ENCODE measurements at places on chromosomes 12 and 14.

DNA sequence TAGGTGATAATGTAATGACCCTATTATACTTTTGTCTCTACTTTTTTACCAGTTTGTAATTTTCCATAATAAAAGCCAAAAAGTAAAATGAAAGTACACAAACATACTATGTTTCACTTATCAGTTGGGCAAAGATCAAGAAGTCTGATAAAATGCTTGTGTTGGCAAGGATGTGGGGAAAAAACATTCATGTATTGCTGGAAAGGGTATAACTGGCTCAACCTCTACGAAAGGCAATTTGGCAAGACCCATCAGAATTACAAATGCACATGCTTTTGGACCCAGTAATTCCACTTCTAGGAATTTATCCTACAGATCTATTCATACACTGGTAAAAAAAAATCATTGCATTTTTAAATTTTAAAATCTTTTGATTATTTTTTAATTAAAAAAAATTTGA, 68.0 kb downstream of the SPTB start:
- no peak for DNase-seq

- no peak for DNase-seq
These were observed 19.1 kb downstream of the POU6F1 start for GRCh38 chr12:51198568-51199365.

- DNase-seq = no peak
These were observed 176.9 kb upstream of the FRMD6 start for GRCh38 chr14:51474854-51475253.

- no peak for DNase-seq
These were observed 6.4 kb downstream of the CINP start for GRCh38 chr14:102356280-102356679.

DNA sequence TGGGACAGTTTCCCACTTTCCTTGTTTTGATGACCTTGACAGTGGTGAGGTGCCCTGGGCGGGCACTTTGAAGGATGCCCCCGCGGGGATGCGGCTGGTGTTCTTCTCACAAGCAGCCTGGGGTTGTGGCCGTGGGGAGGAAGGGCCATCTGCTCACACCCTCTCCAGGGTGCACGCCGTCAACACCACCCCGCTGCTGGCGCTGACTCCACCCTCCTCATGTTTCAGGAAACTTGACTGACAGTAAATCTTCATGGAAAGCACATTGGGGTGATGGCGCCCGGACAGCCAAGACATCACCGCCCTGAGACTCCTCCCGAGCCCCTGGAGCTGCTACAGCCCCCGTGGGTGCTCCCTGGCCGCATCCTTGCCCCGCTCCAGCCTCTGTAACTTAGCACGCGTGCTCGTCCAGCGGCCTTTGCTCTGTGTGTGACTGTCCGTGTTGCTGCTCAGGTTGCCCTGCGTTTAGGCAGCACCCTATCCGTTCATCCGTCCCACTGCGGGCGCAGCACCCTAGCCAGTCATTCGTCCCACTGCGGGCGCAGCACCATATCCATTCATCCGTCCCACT, 150.2 kb upstream of the C14orf180 start:
- no peak for DNase-seq

DNA sequence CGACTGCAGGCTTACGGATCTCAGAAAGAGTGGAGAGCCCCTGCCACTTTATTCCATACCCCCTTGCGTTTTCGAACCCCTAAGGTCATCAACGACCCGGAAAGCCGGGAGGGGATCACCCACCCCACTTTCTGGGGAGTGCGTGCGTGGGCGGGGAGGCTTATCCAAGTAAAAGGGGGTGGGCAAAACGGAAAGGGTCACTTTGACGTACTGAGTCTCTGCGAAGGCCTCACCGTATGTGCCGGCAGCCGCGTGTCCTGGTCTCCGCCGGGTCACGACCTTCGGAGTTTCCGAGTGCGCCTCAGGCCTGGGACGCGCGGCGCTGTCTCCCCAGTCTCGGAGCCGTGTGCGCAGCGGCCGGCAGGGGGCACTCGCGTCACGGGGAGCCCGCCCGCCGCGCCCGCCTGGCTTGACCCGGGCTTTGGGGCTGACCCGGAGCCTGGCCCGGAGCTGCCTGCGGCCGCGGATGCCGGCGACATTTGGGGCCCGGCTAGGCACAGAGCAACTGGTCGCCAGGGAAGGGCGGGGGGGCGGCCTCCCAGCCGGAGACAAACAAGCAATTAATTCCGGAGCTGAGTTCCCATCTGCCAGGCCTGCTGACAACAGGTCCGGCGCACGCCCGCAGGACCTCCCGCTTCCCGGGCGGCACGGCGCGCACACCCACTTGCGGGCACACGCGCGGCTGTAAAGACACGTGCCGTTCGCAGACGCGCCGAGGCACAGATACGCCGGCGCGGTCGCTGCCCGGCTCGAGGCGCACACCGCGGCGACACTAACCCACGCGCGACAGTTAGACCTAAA, 890 bp upstream of the KIF26A start:
- DNase-seq = no peak

GRCh38 chr14:54747616-54748015, 155.0 kb downstream of the GCH1 start:
- DNase-seq = no peak

- DNase-seq = no peak
These were observed 107.4 kb upstream of the NAV3 start for GRCh38 chr12:77723308-77723707.

GRCh38 chr12:122867691-122868461, 28.0 kb downstream of the VPS37B start:
- no peak for DNase-seq

GRCh38 chr14:80927083-80927989, 14.2 kb downstream of the CEP128 start:
- no peak for DNase-seq

DNA sequence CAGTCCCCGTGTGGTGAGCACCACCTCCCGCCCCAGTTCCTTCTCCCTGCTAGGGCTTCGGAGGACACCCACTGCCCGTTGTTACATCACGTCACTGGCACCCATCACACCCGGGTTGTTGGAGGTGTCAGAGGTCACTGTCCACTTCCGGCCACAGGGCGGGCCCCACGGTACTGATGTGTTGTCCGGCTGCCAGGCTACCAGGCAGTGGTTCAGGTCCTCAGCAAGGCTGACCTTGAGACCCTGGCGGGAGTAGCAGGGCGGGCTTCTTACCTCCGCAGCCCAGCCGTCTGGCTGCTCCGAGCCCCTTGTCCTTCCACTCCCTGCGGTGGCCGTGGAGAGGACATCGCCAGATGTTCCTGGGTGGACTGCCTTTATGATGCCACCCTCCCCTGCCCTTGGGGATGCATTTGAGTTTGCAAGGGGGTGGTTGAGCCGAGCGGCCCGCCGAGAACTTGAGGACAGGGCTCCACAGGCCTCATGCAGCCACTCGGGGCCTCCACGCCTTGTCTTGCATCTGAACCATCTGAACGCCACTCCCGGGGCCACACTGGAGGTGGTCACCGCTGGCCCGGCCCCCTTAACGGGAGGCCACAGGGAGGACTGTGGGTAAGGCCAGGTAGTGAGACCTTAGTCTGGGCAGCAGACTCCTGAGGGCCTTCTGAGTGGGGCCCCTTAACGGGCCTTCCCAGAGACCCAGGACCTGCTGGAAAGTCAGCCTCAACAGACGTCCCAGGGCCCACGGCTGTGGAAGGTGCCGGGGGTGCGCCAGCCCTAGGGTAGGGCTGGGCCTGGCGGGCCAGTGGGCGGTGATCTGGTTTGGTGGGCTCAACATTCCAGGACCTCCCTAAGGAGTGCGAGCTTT, 27.1 kb upstream of the PLD4 start:
- DNase-seq = no peak

DNA sequence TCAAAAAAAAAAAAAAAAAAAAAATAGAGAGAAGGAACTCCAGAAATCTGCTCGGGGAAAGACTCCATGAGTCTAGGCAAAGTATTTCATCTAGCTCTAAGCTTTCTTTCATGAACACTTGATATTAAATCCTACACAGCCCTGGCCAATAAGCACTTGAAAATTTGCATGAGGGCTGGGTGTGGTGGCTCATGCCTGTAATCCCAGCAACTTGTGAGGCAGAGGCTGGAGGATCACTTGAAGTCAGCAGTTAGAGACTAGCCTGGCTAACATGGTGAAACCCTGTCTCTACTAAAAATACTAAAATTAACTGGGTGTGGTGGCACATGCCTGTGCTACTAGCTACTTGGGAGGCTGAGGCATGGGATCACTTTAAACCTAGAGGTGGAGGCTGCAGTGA, 13.1 kb upstream of the METAP2 start:
- no peak for DNase-seq

DNA sequence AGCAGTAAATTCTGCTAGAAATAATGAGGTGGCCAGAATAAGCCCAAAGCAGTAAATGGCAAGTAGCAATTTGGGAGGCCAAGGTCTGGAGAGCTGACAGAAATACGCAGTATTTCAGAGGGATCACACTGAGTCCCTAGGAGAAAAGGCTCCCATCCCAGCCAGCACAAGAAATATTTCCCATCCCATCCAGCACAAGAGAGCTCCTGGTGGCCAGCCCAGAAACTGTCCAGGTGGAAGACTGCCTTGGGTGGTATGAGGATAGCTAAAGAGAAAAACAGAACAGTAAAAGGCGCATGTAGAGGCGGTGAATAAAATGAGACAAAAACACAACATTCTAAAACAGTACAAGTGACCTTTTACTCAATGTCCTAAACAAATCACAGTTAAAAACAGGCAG, 120.7 kb downstream of the HECTD4 start:
- no peak for DNase-seq

GRCh38 chr12:32273063-32273522, 126.3 kb upstream of the FGD4 start:
- DNase-seq = no peak

- no peak for DNase-seq
These were observed 29.6 kb downstream of the KCNK13 start for GRCh38 chr14:90091393-90091792.

DNA sequence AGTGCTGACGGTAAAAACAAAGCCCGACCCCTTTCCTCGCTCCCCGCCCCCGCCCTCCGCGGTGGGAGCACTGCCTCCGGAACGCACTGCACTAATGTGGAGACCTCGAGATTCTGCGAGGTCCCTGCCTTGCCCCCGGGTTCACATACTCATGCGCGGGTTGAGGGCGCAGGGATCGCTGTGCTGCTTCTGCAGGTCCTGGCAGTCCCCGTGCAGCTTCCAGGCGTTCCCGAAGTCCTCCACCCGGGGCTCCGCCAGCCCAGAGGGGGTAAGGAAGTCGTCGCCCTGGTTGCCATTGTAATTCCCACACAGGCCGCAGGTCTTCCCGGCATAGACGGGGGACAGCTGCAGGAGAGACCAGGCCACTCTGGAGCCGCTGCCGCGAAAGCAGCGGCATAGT, 66.8 kb downstream of the VWF start:
- no peak for DNase-seq

GRCh38 chr12:111201036-111201435, 167.9 kb downstream of the PHETA1 start:
- no peak for DNase-seq

GRCh38 chr12:54941659-54942058, 42.9 kb downstream of the TESPA1 start:
- no peak for DNase-seq

All from activated CD8-positive, alpha-beta memory T cell treated with anti-CD3 and anti-CD28 coated beads for 1 hour (primary cell).